ENCODE measurements at places on chromosomes 12 and 14.

- DNase-seq, result no peak
These were observed 109.7 kb downstream of the ZNF664 start for GRCh38 chr12:124082687-124083086.

GRCh38 chr12:65522956-65523860 is 244.7 kb downstream of the MSRB3 start:
- no peak for DNase-seq

- DNase-seq, result peak; percentile 45
These were observed 75.4 kb downstream of the IFT81 start for GRCh38 chr12:110199339-110200123.

- DNase-seq, result no peak
These were observed 1059.8 kb downstream of the TMEM121 start for GRCh38 chr14:106586098-106586704.

- no peak for DNase-seq
These were observed 38.6 kb upstream of the TPH2 start for GRCh38 chr12:71900091-71900490.

GRCh38 chr12:109740694-109741245 is 27.1 kb downstream of the FAM222A start:
- no peak for DNase-seq

GRCh38 chr14:69327507-69327906 is 67.5 kb downstream of the GALNT16 start:
- no peak for DNase-seq

DNA sequence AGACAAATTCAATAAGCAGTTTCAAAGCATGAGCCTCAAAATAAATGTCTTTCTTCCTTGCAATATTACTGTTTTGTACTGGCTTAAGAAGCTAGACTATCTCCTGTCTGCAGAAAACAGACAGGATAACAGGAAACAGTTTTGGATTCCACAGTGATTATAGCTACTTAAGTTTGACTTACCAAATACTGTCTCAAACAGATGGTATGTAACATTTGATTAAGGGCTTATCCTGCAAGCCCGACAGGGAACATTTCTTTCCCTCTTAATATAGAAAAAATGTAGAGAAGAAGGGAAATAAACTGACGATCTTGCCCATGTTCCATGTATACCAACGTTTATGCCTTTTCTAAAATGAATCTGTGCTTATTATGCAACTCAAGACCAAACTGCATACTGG is 179.9 kb upstream of the EEA1 start:
- DNase-seq, result no peak

DNA sequence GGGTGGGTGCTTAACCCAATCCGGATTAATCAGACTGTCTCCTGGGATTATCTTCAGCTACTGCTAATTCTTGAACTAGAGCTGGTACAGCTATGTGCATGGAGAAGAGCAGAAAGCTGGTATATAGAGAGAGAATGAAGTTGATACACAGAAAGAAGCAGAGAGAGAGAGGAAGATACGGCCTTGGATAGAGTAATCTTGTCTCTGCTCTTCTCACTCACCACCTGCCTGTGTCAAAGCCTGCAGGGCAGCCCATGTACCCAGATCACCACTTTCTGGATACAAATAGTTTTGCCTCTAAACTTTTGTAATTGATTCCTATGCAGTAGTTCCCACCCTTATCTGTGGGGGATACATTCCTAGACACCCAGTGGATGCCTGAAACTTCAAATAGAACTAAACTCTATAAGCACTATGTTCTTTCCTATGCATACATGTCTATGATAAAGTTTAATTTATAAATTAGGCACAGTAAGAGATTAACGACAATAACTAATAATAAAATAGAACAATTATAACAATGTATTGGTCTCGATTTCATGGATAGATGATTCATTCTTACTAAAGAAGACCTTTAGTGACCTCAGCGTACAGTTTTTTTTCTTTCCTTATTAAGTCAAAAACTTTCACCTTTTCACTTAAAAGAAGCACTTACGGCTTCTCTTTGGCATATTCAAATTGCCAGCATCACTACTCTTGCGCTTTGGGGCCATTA is 45.5 kb downstream of the YEATS4 start:
- no peak for DNase-seq

GRCh38 chr14:69260190-69260860 is 367 bp downstream of the GALNT16 start:
- no peak for DNase-seq

GRCh38 chr12:24631676-24632426 is 317.1 kb downstream of the BCAT1 start:
- no peak for DNase-seq

GRCh38 chr12:102917026-102917787 is at the start of gene PAH:
Gene PAH (minus strand): TSS chr12:102917244. CDS start chr12:102917130, 114 bp downstream.
- no peak for DNase-seq

- no peak for DNase-seq
These were observed 27.0 kb downstream of the SMUG1 start for GRCh38 chr12:54161481-54162437.

DNA sequence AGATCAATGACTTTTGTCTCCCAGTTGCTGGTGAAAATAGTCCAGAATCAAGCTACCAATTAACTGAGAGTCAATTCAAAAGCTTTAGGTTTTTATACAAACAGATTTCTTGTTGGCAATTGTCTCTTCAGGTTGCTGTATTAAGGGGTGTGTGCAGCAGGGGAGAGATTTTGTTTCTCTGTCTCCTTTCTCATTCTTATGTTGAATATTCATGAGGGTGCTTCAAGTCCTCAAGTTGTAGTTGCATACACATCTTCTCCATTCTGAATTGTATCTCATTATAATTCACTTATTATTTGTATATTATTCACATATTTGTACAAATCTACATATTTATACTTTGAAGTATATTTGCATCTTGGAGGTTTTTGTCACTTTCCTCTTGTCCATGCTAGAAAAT is 126.7 kb upstream of the PTPRQ start:
- DNase-seq, result no peak

GRCh38 chr12:25382311-25383106 is 131.8 kb upstream of the KRAS start:
- no peak for DNase-seq

DNA sequence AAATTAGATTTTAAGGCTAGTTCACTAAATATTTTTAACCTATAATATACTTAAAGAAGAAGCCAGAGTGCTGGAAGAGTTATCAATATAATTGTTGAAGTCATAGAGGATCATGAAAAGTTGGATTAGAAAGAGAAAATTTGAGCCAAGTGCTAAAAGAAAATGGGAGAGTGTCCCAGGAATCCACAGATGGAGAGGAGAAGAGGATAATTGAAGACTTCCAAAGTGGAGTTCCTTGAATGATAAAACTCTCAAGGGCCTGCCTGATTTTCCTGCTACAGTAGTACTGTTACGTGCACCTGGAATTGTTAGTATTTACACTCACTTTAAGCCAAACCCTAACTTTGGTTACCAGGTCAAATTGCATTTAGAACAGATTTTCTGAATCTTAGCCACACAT is 113.2 kb downstream of the MSRB3 start:
- no peak for DNase-seq

- no peak for DNase-seq
These were observed 1253.8 kb upstream of the TMEM132C start for GRCh38 chr12:127013197-127013596.

DNA sequence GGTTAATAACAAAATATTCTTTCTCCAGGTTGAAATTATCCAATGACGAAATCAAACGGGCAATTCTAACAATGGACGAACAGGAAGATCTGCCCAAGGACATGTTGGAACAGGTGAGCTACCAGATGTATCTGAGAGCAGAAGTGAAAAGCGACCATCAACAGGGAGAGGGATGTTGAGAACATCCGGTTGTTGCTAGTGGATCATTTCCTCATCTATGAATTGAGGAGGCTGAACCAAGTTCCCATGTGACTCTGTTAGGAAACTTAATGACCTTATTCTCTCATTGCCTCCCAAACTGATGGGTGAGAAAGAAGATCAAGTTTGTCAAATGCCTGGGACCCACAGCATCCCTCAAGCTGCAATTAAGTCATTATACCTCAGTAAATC is 117.7 kb downstream of the GPR135 start:
- no peak for DNase-seq

DNA sequence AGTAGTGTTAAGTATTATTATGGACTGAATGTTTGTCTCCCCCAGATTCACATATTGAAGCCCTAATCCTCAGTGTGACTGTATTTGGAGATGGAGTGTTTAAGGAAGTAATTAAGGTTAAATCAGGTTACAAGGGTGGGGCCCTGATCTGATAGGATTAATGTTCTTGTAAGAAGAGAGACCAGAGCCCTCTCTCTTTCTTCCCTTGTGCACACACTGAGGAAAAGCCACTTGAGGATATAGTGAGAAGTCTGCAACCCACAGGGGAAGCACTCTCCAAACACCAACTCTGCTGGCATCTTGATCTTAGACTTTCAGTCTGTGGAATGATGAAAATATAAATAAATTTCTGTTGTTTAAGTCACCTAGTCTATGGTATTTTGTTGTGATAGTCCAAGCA is 2.2 kb upstream of the KLRG1 start:
- DNase-seq, result no peak

GRCh38 chr12:94982456-94982855 is 21.0 kb downstream of the NDUFA12 start:
- DNase-seq, result no peak

GRCh38 chr14:68782091-68782981 is 10.5 kb downstream of the ZFP36L1 start:
- no peak for DNase-seq

GRCh38 chr12:64051057-64051456 is 171.0 kb downstream of the KICS2 start:
- no peak for DNase-seq

DNA sequence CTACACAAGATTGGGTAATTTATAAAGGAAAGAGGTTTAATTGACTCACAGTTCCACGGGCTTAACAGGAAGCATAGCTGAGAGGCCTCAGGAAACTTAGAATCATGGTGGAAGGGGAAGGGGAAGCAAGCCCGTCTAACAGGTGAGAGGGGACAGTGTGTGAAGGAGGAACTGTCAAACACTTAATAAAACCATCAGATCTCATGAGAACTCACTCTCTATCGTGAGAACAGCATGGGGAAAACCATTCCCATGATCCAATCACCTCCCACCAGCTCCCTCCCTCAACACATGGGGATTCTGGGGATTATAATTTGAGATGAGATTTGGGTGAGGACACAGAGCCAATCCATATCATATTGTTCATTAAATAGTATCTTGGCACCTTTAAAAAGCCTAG is 56.1 kb downstream of the EPS8 start:
- DNase-seq, result no peak

DNA sequence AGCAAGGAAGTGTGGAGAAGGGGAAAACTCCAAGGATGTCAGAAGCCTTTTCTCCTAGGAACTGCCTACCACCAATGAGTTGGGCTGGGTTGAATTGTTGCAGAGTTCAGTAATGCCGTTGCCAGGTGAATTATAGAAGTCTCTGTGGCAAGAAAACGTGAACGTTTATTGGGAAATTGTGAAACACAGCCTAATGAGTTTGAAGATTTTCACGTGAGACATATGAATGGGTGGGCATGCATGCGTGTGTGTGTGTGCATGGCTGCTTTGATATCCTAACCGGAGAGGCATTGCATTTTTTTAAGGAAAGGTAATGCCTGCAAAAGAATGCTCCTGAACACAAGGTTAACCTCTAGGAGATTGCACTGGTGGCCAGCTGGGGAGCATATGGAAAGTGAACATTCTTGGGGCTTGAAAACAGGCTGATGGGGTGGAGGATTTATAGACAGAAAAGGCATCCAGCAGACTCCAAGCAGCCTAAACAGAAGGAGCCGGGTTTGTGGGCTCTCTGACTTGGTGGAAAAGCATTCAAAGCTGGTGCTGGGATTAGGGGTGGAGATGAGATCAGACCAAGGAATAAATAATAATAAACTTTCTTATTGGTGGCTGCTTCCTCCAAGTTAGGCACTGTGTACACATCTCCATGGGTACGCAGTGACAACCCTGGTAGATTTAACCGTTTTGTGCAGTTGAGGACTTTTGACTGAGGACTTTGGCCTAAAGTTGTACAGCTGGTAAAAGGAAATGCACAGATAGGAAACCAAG is 67.8 kb downstream of the NTF3 start:
- no peak for DNase-seq

GRCh38 chr12:51841727-51842126 is 6.8 kb downstream of the FIGNL2 start:
- no peak for DNase-seq

DNA sequence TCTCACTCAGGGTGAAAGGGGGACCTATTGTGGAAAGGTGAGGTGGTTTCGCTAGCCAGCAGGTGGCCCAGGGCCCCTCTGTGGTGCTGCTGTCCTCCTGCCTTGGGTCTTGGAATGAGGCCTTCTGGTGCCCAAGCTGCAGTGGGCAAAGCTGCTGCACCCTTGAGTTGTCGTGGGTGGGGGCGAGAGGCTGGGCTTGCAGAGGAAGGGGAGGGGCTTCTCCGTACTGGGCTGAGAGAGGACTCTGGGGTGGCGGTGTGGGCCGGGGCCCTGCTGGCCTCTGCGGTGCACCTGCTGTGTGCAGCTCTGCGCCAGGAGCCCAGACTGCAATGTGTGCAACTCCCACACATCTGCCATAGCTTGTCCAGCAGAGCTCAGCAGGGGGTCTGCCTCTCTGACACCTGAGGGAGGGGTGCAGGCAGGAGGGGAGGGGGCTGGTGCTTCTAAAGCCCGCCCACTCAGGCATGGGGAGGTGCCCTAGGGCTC is 145.8 kb downstream of the KIF26A start:
- DNase-seq, result no peak

- no peak for DNase-seq
These were observed 486.0 kb downstream of the FLRT2 start for GRCh38 chr14:86015941-86016340.

DNA sequence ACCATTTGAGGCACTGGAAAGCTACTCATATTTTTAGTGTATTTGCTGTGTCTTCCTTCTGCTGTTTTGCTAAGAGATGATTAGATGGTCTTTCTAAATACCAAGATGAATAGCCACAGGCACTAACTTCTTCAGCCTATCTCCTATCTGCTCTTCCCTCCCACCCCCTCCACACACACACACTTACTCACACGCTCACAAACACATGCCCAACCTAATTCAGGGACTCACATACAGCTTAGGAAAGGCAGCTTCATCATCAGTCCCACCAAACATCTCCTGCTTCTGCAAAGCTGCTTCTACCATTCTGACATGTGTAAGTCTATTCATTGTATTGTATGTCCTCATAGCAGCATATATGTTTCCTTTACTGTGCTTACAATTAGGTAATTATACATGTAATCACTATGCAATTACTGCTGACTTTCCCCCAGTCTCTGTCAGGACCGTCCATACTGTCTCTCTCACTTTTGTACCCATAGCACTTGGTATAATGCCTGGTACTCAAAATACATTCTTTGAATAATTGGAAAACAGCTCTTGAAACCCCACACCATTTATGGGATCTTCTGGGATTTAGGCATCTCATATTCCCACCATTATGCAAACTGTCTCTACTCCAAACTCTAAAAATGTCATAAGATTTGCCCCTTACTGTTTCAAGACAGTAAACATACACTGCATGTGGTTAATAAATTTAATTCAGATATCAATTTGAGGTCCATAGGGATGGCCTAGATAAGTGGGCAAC is 83.3 kb upstream of the HIF1A start:
- DNase-seq, result no peak

DNA sequence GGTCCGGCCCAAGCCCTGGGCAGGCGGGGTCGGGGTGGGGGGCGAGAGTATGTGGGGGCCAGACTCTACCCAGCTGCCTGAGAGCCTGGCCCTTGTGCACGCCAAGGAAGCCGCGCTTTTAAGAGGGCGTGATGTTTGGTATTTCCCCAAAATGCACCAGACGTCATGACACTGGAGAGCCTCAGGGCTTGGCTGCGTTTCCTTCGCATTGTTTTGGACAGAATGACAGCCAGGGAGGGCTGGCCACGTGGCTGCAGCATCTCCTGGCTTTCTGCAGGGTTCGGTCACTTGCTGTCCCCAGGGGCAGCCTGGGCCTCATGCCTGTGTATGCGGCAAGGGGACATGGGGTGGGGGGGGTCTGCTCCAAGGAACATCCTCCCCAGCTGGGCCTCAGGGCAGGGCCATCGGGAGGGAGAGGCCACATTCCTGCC is 16.1 kb upstream of the NUDT14 start:
- DNase-seq, result no peak
